Activated T-cell treated with anti-CD3 and anti-CD28 coated beads for 24 hours (primary cell): ENCODE measurements at places on chromosomes 7 and 10.
A peak's percentile ranks its signal among the peaks of the same experiment; 100 is the strongest.

DNA sequence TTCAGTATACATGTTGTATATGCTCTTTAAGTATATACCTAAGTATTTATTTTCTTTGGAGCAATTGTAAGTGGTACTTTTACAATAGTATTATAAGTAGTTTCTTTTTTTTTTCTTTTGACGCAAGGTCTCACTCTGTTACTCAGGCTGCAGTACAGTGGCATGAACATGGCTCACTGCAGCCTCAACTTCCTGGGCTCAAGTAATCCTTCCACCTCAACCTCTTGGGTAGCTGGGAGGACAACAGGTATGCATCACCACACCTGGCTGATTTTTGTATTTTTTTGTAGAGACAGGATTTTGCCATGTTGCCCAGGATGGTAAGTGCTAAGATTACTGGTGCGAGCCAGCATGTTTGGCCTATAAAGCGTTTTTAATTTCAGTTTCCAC is 13.7 kb upstream of the CDCA7L start:
- DNase-seq, result no peak

DNA sequence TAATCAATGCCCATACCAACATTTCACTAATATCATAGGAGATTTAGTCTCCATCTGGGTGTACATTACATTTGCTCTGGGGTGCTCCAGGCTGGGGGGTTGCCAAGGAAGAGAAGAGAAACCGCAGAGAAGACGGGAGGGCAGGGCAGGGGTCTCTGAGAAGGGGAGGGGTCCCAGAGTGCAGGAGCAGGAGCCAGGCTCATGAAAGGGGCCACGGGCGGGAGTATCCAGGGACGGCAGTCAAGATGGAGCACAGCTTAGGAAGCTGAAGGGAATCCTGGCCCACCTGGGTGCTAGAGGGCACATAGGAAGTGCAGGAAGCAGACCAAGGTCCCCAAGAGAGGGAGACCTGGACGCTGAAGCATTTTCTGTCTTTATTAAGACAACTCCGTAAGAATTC is 2.2 kb downstream of the LEP start:
- DNase-seq, result no peak

GRCh38 chr7:155205368-155206317 is 92.0 kb upstream of the INSIG1 start:
- DNase-seq, result peak; percentile 88

- DNase-seq, result no peak
These were observed 24.3 kb downstream of the PDZD8 start for GRCh38 chr10:117350909-117351308.

- no peak for DNase-seq
These were observed 12.0 kb downstream of the FAM20C start for GRCh38 chr7:204326-204725.

DNA sequence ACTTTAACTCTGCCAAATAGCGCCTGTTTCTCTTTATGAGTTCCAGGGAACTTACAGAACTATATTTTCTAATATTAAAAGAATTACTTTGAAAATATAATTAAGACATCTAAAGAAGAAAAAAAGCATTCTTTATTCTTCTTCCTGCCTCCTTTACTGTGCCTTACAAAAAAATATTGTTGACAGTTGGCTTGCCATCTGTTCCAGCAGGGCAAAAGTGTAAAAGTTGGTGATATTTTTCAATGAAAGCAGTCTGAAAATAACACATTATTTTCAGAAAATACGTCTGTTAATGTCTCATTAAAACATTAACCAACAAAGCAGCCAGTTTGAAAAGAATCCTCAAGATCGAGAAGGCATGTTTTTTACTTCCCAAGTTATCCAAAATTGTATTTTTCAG is 1032.2 kb upstream of the LRRTM3 start:
- no peak for DNase-seq

- DNase-seq, result no peak
These were observed 16.3 kb downstream of the TCF7L2 start for GRCh38 chr10:112966194-112966855.

- DNase-seq, result no peak
These were observed 281.1 kb upstream of the SP4 start for GRCh38 chr7:21146642-21147423.

GRCh38 chr10:133211141-133211830 is 18.7 kb upstream of the UTF1 start:
- DNase-seq, result no peak

DNA sequence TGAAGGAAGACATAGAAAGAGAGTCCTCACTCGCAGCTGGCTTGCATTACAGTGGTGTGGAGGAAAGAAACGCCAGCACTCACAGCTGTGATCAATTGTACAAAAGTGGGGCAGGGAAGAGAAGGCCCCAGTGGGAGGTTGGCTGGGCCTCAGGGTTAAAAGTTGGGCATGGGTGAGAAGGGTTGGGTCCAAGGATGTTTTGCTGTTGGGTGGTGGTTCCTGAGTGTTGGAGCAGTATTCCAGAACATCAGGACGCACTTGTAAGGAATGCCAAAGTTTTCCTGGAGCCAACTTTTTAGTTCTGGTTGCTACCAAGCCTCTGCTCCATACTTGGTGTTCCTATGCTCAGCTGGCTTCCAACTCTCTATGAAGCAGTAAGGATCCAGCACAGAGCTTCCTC is 55.4 kb upstream of the MKRN1 start:
- DNase-seq, result no peak

- no peak for DNase-seq
These were observed 49.9 kb upstream of the STEAP1B start for GRCh38 chr7:22549667-22550513.

DNA sequence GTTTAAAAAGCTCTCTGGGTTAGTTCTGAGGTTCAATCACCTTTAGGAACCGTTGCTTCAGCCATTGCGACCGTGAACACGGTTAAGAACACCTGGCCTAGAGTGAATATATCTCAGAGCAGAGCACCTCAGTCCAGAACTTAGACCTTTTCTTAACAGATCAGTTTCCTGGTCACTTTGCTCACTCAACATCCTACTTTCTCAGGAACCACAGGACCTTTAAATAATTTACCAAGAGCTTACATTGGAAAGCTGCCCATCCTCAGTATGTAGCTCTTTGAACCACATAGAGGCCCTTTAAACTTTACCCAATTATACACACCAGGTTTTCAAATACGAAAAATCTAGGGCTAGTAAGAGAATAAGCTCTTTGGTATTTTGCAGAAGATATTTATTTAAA is 153.2 kb downstream of the NRBF2 start:
- no peak for DNase-seq

- DNase-seq, result no peak
These were observed 6.8 kb upstream of the PARD3 start for GRCh38 chr10:34821587-34822585.

DNA sequence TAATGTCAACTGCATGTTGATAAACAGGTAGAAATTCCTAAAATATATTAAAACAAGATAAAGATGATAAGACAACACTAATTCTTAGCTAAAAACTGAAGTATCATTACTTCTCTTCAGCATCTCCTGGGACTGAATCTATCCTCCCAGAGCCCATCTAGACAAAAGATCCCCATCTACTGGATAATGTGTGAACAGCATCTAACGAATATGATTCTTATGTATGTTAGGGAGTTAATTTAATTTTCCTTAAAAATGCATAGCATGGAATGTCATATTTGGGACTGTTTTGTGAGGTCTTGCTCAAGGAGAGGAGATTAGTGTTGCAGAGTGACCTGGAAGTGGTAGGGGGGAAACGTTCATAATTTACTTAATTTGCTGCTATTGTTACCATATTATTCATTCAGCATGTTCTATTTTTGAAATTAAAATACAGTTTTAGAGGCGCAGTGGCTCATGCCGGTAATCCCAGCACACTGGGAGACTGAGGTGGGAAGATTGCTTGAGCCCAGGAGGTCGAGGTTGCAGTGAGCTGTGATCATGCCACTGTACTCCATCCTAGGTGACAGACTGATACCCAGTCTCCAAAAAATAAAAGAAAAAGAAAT is 305.1 kb upstream of the CSTF2T start:
- DNase-seq, result no peak

DNA sequence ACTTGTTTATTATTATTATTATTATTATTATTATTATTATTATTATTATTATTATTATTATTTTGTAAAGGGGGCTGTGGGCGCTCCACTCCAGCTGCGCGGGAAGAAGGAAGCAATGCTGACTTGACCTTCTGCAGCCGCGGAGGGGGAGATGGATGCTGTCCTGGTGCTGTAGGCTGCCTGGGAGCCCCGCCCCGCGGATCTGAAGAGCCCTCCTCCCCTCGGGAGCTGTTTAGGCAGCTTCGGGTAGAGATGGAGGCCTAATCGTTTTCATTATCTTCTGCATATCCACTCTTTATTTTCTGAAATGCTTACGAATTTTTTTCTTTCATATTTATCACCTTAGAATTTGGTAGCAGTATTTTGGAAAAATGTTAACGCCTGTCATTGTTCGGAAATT is 101.2 kb upstream of the KLF6 start:
- DNase-seq, result no peak

DNA sequence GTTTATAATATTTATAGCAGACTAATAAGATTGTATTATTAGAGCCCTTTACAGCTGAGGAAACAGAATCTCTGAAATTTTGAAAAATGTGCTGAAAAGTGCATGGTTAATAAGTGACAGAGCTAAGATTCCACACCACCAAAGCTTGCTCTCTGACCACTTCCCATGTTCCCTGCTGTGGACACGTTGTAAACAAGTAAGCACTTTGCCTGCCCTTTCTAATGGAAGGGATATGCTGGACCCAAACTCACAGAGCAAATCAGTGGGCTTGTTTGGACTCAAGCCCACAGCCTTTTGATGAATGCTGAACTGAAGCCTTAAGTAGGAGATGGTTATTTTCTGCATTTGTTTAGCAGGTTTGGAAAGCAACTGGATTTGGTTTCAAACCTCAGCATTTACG is 214.0 kb upstream of the TMEM72 start:
- DNase-seq, result no peak

DNA sequence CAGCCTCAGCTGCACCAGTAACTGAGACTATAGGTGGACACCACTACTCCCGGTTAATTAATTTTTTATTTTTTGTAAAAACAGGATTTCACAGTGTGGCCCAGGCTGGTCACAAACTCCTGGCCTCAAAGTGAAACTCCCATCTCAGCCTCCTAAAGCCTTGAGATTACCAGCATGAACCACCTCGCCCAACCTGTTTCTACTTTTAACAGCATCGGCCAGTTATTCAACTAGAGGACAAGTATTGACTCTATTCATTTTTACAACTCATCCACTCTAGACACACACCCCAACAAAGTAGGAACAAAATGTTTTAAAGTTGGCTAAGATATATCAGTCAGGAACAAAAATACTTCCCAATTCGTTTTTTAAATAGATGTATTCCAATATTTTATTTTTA is 334.8 kb downstream of the PARD3 start:
- DNase-seq, result no peak

DNA sequence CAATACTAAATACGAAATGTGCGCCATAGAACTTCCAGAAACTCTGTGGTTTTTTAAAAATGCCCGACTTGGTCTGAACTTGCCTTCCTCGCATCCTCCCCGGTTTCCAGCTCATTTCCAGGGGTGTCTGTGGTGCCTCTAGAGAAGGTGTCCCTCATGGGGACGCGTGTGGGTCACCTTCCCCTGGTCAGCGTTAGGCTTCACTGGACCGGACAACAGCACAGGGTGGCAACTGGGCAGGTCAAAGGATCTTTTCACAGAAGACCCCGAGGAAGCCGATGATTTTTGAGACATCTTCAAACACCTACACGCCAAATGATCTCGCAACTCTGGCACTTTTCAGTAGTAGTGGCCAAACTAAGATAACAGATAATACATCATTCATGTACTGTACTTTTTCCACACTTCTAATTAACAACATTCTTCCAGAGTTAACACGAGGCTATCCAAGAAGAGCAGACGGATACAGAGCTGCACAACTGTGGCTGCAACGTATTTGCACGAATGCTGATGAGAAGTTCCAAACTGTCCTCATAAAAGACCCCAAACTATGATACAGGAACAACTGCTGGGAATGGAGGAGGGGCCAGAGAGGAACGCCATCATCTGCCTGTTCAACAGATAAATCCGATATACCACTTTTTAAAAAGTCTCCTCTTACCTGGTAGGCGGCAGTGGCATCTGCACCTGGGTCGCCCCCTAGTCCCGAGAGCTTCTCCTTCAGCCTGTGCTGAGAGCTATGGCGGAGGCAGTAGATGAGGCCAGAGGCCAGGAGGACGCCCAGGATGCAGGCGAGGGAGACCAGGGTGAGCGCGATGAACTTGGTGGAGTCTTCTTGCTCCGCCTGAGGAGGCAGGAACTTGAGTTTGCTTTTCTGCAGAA is 345.5 kb downstream of the DNAJB6 start:
- DNase-seq, result no peak

- no peak for DNase-seq
These were observed 32.4 kb downstream of the ANXA11 start for GRCh38 chr10:80172896-80173295.

- no peak for DNase-seq
These were observed 8.8 kb upstream of the ZNF248 start for GRCh38 chr10:37865957-37866803.

- DNase-seq, result no peak
These were observed 1.5 kb downstream of the DNAJC12 start for GRCh38 chr10:67836488-67836887.

DNA sequence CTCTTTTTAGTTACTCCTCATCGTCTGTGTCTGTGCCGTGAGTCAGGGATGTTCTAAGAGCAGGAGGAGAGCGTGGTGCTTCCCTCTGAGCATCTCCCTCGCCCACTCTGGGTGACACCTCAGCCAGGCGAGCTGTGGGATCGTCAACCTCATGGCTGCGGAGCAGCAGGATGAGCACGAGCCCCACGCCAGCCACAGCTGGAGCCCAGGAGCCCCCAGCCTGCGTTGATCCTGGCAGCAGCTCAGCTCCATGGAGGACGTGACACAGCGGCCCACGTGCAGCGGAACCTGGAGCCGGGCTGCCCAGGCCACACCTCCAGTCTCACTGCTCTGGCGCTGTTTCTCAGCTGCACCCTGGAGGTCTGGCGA is 512.0 kb downstream of the PTPRN2 start:
- DNase-seq, result no peak

GRCh38 chr10:86392723-86393094 is 26.1 kb upstream of the GRID1 start:
- DNase-seq, result no peak

DNA sequence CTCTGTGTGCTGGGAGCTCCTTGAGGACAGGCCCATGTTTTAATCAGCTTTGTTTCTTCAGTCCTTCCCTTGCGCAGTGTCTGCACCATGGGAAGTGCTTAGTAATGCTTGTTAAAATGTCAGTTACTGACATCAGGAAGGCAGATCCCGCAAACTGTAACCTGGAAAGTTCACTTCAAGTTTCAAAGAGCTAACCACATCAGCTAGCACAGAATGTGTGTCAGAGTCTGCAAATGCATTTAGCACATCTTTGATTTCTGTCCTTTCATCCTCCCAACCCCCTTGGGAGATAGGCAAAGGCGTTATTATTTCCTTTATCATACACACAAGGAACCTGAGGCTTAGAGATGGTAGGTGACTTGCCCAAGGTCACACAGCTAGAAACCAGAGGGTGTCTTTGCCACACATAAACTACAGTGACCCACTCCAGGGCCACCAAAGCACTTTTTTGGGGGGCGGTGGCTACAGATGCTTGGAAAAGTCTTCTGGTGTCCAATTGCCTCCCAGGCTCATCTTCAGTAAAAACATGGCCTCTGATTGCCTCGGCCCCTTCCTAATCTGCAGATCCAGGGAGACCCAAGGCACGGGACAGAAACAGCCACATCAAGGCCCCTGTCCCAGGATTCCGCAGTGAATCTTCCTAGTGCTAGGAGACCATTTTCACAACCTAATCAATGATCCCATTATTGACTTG is 116.2 kb upstream of the GPR26 start:
- no peak for DNase-seq

GRCh38 chr10:14487488-14487883 is 156.8 kb upstream of the FRMD4A start:
- DNase-seq, result no peak
